Activated CD4-positive, alpha-beta T cell treated with anti-CD3 and anti-CD28 coated beads, Interleukin-2, amount 50 U/mL, for 24 hours (primary cell): ENCODE measurements at places on chromosomes 13 and 19.

DNA sequence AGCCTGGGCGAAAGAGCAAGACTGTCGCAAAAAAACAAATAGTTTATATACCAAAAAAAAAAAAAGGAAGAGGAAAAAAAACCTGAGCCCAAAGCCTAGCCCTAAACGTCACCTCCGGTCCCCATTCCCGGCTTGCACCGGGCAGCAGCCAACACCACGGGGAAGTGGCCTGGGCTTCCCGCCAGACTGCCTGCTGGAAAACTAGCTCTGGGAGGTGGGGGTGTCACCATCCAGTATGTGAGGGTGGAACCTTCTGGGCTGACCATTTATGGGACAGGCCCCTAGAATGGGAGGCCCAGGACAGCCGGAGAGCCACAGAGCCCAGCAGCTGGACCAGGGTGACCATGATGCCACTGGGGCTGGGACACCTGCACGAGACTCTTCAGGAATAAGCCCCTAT, 37.3 kb downstream of the IL12RB1 start:
- no peak for DNase-seq

- DNase-seq: no peak
Observed at GRCh38 chr13:67776151-67776550, 546.0 kb upstream of the PCDH9 start.

DNA sequence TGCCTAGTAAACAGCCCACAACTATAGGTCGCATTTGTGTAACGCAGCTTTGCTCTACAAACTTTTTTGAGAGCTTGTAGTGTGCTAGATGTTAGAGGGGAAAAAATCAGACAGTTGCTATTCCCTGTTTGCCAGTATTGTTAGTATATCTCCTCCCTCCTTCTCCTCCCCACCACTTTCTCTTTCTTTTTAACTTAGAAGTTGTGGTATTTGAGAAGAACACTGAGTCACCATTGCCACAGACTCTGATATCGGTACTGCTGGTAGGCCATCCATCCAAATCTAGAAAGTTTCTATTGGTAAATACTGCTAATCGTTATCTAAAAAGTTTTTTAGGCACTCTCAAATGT, 666 bp downstream of the POMP start:
- DNase-seq: no peak

- peak; percentile 81 for DNase-seq
Observed at GRCh38 chr19:14418856-14419105, 360 bp downstream of the DDX39A start.

DNA sequence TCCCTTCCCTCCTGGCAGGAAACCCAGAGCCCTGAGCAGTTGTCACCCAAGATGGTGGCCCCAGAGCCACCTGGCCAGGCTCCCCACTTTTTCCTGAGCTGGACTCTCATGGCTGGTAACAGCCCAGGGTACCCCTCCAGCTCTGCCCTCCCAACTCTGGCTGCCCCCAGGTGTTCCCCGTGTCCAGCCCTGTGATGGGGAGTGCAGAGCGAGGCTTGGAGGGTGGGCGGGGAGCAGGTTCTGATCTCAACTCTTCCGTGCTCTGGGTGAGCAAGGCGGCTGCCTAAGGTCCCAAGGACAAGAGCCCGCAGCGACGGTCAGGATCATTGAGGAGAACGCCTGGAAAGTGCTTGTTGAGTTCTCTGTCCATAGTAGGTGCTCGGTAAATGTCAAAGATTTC, 54.7 kb upstream of the GAS6 start:
- no peak for DNase-seq

GRCh38 chr19:45947926-45948325, 25.7 kb downstream of the NOVA2 start:
- no peak for DNase-seq

- DNase-seq: no peak
Observed at GRCh38 chr19:17946965-17947784, 14.4 kb downstream of the CCDC124 start.

- DNase-seq: no peak
Observed at GRCh38 chr19:38542040-38542439, 75.7 kb downstream of the MAP4K1 start.

GRCh38 chr13:33722216-33722915, 95.6 kb upstream of the RFC3 start:
- DNase-seq: no peak

DNA sequence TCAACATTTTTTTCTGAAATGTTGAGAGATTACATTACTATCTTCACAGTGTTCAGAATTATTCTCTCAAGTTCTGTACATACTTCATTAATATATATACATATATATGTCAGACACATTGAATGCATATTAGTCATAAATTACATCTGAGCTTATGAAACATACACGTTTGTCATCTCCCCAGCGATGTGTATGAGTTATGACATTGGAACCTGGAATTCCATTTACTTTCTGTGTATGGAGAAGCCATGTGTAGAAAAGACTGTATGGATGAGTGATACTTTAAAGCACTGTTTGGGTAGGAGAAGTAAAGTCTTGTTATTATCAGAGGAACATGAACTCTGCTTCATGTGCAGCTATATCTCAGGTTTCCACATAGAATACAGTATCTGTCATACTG, 167.2 kb downstream of the FGF14 start:
- DNase-seq: no peak

- peak; percentile 47 for DNase-seq
Observed at GRCh38 chr13:27359199-27359821, 65.1 kb upstream of the GTF3A start.

DNA sequence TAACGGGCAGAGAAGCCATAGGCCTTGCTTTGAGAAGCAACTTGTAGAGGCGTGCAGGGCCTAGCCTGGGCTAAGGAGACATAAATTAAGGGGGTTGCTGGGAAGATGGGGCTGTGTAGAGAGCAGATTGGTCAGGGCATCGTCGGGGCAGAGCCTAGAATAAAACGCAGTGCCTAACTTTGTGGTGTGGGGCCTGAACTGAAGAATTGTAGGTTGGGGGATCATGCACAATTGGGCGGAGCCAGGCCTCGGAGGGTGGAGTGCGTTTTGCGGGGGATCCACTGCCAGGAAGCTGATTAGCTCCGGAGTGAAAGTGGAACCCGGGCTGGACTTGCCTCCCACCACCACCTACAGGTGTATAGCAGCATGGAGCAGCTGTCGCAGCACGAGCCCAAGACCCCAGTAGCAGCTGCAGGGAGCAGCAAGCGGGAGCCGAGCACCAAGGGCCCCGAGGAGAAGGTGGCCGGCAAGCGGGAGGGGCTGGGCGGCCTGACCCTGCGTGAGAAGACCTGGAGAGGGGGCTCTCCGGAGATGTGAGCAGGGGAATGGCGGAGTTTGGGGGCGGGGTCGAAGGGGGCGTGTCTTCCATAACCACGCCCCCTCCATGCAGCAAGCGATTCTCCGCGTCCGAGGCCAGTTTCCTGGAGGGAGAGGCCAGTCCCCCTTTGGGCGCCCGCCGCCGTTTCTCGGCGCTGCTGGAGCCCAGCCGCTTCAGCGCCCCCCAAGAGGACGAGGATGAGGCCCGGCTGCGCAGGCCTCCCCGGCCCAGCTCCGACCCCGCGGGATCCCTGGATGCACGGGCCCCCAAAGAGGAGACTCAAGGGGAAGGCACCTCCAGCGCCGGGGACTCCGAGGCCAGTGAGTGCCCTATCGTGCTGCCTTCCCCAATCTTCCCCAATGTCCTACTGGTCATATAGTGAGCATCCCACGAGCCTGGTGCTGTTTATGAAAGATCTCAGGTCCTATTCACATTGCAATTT, 13.8 kb downstream of the DNASE2 start:
- peak; percentile 59 for DNase-seq

DNA sequence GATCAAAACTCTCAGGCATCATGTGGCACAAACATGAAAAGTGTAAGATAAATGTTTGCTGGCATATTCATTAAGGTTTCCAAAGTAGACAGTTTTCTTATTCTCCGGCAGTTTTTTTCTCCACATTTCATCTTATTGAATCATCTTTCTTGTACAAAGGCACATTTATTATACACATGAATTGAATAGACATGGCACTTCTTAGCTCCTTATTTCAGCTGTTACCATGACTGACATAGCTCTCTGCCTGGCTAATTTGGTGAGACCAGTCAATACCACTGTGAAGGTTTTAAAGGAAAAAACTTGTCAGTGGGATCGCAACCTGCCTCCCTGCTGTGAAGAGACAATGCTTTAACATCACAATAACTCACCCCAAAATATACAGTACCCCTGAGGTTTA, 285.0 kb upstream of the PCDH20 start:
- DNase-seq: no peak

DNA sequence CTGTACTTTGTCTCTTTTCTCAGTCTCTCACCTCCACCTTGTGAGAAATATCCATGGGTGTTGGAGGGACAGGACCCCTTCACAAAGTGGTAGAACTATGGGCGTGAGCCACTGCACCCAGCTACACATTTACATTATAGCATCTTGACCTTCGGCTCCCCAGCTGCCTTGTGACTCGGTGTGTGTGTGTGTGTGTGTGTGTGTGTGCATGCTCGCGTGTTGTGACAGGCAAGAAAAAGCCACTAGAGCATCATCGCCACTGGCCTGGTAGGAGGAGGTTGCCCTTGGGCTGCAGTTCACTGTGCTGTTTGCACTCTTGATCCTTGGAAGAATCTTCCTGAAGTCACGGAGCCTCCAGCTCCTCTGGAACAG, 13.7 kb upstream of the ZNF888 start:
- DNase-seq: no peak

DNA sequence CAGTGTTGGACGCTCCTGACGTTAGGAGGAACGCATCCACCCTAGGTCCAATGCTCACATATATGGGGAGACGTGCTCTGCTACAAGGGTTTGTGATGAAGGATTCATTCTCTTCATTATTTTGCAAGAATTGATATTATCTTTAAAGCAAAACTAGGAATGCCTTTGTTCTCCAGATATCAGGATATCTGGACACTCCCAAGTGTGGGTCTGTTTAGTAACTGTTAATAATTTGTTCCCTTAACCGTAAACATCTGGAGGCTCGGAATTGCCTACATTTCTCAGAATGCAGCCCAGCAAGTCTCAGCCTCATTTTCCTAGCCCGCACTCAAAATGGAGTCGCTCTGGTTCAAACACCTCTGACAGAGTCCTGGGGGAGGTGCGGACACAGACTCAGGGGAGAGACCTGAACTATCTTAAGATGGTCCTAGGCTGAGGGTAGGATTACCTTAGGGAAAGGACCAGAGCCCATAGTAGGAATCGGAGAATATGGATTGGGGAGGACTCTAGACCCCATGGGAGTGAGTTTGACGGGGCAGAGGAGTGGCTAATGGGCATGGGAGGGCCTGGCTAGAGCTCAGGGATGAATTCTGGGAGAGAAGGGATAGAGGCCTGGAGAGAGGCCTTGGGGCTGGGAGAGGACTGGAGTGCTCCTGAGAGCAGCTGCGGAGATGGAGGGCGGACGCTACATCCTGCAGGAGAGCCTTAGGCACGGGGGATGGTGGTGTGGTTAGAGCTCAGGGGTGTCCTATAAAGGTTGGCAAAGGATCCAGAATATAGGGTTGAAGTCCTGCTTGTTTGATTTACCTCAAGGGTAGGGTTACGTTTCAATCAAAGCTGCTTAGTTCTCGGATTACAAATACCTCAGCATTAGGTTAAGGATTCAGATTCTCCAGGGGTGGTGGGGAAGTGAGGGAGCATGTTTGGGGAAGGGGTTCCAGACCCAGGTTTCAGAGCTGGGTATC, 43.2 kb downstream of the ZNF331 start:
- no peak for DNase-seq

GRCh38 chr19:16342002-16342715, 17.5 kb downstream of the KLF2 start:
- DNase-seq: no peak

DNA sequence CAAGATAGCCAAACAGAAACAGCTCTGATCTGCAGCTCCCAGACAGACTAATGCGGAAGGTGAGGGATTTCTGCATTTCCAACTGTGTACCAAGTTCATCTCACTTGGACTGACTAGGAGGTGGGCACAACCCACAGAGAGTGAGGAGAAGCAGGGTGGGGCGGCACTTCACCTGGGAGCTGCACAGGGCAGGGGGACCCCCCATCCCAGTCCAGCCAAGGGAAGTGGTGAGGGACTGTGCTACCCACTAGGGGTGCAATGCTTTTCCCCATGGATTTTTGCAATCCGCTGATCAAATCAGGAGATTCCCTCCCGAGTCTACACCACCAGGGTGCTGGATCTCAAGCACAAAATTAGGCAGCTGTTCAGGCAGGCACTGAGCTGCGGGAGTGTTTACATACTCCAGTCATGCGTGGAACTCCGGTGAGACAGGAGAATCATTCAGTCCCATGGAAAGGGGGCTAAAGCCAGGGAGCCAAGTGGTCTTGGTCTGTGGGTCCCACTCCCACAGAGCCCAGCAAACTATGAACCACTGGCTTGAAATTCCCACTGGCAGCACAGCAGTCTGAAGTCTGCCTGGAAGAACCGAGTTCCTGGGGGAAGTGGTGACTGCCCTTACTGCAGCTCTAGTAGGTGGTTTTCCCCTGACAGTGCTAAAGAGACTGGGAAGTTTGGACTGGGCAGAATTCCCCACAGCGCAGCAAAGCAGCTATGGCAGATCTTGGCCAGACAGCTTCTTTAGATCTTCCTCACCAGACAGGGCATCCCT, 85.1 kb upstream of the UFM1 start:
- no peak for DNase-seq

DNA sequence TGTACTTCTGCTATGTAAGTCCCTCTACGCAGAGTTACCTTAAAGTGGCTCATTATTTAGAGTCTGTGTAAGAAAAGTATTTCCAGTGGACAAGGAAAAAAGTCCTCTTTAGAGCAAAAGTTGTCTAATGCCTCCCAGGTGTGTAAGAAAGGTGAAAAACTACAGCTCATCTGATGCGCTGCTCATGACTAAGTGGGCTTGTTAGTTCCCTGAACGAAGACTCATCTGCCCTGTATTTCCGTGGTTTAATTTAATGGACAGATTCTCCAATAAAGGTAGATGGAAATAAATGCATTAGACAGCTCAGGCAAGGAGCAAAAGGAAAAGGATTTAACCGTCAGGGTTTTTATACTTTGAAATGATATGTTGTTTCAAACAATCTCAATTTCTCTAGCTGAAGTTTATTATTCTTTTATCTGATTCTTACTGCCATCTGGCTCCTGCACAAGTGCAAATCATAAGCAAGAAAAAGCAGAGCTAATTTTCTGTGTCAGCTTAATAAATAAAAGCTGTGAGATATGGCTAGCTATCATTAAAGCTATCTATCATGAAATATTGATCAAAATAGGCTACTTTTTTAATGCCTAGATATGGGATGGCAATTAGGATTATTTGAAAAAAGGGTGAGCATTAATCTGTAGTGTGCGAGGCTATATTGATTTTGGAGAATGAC, 73.7 kb upstream of the PCDH9 start:
- no peak for DNase-seq

DNA sequence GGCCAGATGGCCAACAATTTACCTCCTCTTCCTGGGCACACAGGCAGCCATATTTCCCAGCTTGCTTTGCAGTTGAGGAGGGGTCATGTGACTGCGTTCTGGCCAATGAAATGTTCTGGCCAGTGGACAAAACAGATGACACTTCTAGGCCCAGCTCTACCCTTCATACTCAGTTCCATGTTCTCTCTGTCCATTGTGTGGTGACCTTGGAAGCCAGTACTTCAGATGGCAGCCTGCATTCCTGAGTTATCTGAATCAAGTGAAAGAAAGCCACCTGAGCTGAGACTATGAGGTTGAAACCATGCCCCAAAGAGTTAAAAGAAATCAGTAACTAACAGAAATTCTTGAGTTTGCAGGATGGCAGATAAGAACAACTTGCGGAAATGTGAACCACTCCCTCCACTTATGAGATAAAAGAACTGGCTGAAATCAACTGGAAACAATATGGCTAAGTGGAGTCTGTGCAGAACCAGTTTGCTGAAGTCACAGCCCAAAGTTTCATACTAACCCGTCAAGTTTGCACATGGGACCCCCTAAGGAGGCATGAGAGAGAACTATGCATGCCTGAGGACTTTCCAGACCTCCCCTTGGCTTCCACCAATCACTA, 8.1 kb downstream of the FAM187B start:
- DNase-seq: no peak
